ENCODE measurements at places on chromosomes 1 and 21.

DNA sequence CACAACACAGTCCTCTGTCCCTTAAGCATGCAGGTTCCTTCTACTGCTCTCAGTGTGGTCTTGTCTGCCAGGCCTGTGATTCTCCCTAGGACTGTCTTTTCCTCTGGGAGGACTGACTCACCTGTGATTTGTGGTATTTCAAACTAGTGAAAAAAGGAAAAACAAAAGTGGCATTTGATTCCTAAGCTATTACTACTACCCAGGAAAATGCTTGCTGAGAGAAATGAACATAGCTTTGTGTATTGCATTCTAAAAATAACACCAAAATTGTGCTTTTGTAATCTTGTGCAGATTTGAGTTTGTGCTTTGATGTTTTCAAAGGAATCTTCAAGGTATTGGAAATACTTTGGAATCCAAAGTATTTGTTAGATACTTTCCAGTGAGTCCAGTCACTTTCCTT is 57.0 kb downstream of the GPR161 start:
- no peak for DNase-seq

- no peak for DNase-seq
Observed at GRCh38 chr1:52857443-52857842, 14.9 kb downstream of the ZYG11A start.

- no peak for DNase-seq
Observed at GRCh38 chr1:53110370-53111072, 31.9 kb downstream of the SLC1A7 start.

DNA sequence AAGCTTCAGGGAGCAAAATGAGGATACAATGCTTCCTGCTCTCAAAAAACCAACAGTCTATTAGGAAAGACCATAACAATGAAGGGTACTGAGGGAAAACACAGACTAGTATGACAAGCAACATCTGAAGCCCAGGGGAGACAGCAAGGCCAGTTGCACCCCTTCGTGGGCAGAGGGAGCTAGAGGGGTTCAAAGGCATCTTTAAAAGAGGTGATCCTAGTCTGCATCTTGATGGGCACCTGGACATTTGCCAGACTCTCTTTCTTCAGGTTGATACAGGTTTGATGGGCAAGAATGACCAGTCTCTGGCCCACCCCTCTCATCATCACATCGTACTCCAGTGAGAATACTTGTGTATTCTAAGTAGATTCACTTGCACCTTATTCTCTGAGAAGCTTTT is 177.7 kb downstream of the VAV3 start:
- no peak for DNase-seq

GRCh38 chr1:11156963-11157362 is 32.2 kb upstream of the ANGPTL7 start:
- DNase-seq = no peak

GRCh38 chr1:119869995-119870394 is 26.3 kb downstream of the ADAM30 start:
- DNase-seq = no peak

- no peak for DNase-seq
Observed at GRCh38 chr1:160750608-160751007, 11.6 kb downstream of the SLAMF7 start.

DNA sequence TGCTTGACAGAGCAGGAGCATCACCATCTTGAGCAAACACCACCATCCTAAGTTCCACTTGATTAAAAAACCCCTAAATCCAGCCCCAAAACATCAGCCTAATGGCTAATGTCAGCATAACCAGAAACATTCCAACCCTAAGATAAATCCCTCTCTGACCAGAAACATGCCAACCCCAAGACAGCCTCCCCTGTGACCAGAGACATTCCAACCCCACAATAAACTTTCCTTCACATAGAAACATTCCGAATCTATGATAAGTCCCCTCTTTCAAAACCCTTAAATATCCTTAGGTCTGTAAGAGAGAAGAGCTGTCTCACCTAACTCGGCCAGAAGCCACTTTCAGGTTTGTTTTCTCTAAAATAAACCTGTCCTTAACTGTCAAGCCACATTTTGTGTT is 17.4 kb upstream of the SLC2A5 start:
- no peak for DNase-seq

GRCh38 chr1:197355248-197355995 is 87.4 kb downstream of the CRB1 start:
- no peak for DNase-seq

GRCh38 chr1:209587789-209588188 is 4.3 kb downstream of the CAMK1G start:
- no peak for DNase-seq

GRCh38 chr1:149848340-149849110 is 50.8 kb upstream of the BOLA1 start:
- no peak for DNase-seq

GRCh38 chr1:180228648-180229482 is 1.2 kb upstream of the LHX4 start:
- DNase-seq = peak; percentile 53

DNA sequence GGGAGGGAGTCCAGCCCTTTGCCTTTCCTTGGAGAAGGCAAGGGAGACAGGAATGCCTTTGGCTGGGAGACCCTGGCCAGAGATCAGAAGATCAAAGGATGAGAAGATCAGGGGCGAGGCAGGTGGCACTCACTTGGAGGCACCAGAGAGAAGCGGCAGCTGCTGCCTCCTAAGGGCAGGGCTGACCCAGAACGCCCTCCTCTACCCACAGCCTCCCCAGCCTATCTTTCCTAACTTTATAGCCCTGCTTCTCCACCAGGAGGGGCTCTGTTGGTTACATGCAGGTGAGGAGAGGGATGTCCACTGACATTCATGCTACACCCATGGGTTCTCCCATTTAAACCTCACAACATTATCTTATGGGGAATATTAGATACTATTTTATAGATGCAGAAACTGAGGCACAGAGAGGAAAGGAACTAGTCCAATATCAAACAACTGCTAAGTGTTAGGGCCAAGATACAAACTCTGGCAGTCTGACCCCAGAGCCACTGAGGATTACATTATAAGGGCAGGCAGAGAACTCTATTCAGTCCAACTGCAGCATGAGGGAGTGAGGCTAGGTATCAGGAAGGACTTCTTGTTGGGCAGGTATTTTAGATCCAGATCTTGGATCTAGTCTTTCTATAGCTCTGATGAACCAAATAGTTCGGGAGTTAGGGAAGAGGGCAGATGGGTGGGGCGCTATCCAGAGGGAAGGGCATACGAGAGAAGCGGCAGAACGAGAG is 19.9 kb downstream of the LGR6 start:
- no peak for DNase-seq

GRCh38 chr1:55052221-55053142 is 13.1 kb downstream of the PCSK9 start:
- DNase-seq = no peak

DNA sequence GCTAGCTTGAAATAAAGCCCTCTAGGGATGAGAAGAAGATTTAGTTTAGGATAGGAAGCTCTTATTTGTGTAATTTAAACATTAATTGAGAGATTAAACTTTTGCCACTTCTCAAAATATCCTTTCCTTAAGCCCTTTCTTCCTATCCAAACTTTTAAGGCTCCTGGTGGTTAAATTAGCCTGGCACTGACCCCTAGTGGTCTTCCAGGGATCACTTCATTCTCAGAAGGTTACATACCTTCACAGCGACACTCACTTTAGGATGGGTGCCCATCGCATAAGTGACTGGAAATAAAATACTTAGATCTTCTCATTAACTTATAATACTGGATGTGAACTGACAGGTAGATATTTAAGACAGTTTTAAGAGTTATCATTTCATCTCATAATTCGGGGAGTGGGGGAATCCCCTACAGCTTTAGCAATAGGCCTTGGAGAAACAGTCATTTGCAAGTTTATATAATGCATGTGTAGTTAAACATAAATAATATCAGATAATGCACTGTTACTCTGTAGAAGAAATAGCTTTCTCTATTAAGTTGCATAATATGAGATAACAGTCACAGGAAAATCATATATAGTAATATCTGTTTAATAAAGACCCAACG is 7.4 kb downstream of the LHX9 start:
- DNase-seq = no peak

Data from tibial artery (tissue), 4 donors.